BJ (cell line): ENCODE measurements at places on chromosomes 1 and 21.

DNA sequence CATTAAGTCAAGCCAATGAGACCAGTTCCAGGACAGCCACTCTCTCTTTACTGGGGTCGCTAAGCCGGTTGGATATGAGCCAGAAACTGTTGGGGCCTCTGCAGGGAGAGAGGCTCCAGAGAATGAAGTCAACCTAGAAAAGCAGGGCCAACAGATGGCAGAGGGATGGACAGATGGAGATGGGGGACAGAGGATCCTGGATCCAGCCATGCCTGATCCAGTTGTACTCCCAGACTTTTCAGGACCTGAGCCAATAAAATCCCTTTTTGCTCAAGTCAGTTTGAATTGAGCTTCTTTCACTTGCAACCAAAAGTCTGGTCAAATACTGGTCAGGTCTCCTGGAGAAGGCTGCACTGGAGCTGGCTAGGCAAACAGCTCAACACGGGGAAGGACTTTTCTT, 2.2 kb downstream of the DHCR24 start:
- no peak for DNase-seq

DNA sequence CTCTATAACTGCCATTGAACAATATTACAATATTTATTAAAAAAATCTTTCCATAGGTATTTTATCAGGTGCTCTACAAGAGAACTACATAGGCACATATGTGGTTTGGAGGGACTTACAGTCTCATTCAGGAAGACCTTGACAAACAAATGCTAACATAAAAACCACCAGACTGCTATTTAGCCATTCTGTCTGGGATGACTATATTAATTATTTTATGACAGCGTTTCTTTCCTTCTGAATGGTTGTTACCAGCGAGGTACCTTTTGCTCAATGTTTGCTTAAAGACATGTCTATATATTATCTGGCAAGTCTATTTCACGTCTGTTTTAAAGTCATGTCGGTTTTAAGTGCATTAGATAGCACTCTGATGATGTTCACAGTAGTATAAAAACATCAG, 69.7 kb downstream of the RUNX1 start:
- DNase-seq: no peak

DNA sequence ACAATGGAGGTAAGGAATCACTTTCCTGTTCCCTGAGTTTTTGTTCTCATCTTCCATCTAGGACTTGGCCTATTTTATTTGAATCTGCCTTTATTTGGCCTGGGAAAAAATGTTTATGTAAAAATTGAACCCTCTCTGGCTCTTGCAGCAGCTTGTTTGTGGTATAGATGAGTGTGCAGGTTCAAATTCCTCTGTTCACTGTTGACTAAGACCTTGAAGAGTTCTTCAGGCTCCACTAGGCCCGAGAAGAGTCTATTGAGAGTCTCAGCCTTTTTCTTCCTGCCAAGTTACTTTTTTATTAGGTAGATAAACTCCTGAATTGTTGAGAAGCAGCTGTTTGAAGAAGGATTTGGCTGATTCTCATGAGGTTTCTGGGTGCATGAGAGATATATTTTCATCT, 248.8 kb upstream of the ADGRL2 start:
- DNase-seq: no peak

- DNase-seq: no peak
These were observed 700 bp upstream of the CCDC28B start for GRCh38 chr1:32199717-32200072.

GRCh38 chr1:201752333-201752732, 76.6 kb upstream of the IPO9 start:
- DNase-seq: no peak
